ENCODE measurements at places on chromosomes 12 and 14.

DNA sequence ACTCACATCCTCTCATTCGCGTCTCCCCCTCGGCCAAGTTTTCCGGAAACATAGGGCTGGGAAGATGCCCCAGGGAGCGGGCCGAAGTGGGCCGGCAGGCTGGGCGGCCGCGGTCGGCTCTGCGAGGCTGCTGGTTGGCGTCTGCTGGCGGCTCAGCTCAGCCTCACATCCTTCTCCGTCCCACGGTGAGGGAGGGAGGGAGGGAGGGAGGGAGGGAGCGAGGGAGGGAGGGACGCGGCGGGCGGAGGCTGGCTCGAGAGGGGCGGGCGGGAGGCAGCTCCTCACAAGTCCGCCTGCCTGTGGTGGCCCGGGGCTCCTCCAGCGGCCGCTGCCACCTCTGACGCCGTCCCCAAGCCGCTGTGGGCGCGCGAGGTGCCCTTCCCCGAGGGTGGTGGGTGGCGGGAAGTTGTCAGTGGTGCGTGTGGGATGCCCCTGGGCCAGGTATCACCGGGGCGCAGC, 93.8 kb downstream of the RFLNA start:
- peak; percentile 47 for ATAC-seq

DNA sequence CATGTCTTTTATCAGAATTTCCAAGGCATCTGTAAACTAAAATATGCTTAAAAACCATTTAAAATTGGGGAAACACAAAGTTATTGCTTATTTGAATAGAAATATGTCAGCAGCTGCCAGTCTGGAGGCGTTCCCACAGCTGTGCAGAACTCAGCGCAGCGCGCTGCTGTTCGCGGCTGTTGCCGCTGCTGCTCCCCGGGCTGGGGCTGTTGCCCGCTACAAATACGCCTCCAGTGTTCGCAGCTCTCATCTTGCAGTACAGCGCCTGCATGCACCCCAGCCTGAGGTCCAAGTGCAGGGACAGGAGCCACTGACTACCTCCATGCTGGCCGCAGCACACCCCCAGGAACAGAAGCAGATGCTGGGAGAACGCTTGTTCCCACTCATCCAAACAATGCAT, 216.2 kb downstream of the SLC16A7 start:
- ATAC-seq: no peak

GRCh38 chr12:16524378-16524777, 81.6 kb downstream of the LMO3 start:
- no peak for ATAC-seq

DNA sequence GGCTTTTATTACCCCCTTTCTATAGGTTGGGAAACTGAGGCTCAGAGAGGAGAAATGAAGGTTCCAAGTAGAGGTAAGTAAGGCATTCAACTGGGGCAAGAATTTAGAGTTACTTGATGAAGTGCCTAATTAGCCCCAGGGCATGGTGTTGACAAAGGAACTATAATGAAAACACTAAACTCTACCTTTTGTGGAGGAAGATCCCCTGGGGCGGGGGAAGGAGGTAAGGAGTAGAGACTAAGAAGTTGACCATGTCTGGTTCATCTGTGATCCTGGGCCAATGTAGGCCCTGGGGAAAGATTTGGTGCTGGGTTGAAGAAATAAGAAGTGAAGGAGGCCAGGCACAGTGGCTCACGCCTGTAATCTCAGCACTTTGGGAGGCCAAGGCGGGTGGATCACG, 16.2 kb upstream of the COX6A1 start:
- no peak for ATAC-seq

- ATAC-seq: no peak
These were observed 20.3 kb downstream of the DCAF5 start for GRCh38 chr14:69132513-69133181.

DNA sequence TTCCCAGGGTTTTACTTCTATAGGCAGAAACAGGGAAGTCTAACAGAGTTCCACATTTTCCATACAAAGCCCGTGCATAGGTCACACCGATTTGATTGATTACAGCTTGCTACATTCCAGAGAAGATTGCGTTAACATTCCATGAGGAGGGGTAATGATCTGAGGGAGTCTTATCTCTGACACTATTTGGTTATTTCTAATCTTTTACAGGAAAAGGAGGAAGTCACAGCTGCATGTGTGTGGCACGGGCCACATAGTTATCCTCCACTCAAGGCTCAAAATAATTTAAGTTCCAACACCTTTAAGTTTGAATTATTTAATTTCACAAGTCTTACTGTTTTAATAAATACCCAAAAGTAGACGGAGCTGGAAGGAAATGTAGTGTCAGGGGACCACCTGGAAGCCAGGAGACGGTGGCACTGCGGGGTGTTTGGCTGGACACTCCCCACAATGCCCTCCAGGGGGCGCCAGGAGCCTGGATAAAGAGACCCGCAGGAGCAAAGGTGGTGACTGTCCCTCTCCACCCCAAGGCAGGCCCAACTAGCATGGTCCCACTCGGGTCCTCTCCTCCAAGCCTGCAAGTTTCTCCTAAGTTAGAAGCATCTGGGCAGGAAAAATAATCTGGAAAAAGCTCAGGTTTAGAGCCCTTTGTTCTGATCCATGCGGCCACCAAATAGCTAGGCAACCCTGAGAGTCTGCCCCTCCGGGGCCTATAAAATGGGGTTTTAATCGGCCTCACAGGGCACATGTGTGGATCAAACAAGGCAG, 20.2 kb downstream of the KRT8 start:
- peak; percentile 84 for ATAC-seq

- ATAC-seq: no peak
These were observed 12.1 kb downstream of the C14orf180 start for GRCh38 chr14:104591506-104592291.

GRCh38 chr14:32491416-32492016, 162.4 kb downstream of the AKAP6 start:
- no peak for ATAC-seq

- ATAC-seq: no peak
These were observed 888.1 kb downstream of the TMEM121 start for GRCh38 chr14:106414464-106414863.

DNA sequence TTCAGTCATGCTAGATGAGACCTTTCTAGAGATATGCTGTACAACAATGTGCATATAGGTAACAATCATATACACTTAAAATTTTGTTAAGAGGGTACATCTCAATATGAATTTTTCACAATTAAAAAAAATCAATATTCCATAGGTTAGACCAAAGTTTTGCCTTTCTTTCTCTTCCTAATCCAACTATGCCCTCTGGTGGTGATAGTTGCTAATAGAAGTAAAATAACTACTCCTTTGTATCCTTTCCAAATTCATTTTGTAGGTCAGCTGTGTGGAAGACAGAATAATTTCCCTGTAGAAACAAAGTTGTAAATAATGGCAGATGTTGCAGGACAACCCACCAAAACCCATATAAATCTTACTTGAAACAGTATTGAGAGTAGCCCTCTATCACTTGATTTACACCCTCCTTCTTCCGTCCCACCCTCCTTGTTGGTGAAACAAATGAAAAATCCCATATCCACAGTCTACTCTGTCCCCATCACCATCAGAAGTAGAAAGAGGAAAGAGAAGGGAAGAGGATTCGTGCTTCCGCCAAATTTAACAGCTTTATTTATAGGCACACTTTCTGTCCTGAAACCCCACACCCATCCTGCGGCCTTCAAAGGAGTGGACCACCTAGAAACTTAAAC, 34.2 kb upstream of the KICS2 start:
- ATAC-seq: no peak

- no peak for ATAC-seq
These were observed 1.8 kb upstream of the TMPRSS12 start for GRCh38 chr12:50840809-50841487.

- ATAC-seq: no peak
These were observed 30.6 kb upstream of the PTPRQ start for GRCh38 chr12:80413462-80413861.

DNA sequence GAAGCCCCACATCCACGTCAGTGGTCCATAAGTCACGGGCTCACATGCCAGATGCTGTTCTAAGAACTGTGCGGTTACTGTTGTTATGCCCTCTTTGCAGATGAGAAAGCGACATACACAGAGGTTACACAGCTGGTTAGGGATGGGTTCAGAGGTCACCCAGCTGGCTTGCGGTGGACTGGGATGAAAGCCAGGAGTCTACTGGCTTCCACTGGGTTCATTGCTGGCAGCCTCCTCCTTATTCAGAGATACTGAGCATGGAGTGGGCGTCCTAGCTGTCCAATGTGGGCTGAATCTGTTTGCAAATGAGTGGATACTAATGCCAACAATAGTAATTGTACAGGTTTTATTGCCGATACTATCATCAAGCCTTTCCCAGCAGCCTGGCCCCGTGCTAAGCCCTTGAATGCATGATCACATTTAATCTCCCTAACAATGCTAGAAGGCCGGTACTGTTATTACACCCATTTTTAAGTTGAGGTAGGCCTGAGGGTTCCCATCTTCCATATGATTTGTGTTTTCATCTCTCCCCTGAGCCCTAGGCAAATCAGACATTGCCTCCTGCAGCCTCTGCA, 129.1 kb downstream of the PLXNC1 start:
- ATAC-seq: no peak

GRCh38 chr14:101878822-101879528, 85.4 kb upstream of the DYNC1H1 start:
- no peak for ATAC-seq

DNA sequence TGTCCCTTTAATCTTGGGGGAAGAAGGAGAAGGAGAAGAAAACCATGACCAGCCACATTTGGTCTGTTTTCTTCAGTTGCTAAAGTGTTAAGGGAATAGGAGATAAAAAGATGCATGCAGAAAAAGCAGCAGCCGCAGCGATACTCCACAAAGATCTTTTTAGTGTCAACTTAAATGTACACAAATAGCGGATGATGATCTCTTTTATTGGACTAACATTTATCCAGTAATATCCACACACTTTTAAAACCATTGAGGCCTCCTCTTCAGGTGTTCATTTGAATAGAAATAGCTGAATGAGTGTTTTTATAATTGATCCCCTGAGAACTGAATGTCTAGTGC, 83.5 kb downstream of the PAPOLA start:
- ATAC-seq: no peak

DNA sequence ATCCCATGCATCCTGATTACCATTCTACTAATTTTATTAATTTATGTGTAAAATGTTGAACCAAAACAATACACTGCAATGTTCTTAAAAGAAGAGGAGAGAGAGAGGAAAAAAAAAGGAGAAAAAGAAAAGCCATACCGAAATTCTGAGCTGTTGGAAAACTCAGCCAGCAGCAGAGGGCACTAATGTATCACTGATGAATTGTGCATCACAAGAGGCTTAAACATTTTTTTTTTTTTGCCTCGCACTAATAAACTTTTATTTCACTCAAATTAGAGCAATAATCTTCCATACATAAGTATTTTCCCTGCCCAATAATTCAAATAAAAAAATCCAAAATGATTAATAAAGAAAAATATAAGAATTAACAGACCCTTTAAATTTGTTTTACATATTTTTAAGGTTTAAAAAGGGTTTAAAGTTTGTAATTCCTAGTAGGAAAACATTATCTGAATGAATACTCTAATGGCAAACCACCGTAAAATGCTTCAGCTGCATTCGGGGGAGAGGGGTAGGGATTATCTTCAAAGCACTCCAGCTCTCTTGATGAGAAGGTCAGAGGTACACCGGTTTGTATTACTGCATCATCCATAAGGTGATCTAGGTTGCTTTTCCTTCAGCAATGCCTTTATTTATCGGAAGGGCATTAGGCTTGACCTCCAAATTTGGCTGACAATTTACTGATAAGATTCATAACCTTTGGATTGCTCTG, 41.9 kb downstream of the ATP23 start:
- ATAC-seq: no peak

DNA sequence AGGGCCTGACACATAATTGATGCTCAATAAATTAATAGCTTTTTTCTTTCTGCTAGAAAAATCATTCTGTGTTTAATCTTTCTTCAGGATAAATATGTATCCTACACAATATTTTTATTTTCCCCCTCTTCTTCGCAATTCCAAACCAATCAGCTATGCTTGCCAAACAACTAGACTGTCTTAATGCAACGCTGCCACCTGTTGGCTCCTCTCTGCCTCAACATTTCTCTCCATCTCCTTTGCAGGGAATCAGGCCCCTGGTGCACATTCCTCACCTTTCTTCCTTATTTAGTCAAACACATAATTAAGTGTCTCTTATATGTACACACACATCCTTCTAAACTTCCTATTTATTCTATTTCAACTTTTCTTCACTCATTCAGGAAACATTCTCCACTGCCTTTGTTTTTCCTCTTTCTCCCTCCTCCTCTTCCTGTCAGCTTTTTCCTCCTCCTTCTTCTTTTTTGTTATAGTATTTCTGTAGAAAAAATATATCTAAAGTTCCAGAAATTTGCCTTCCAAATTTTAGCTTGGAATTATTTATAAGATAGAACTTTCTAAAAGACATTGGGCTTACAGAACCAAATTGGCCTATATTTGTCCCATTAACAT, 406.0 kb downstream of the PRKD1 start:
- ATAC-seq: no peak

DNA sequence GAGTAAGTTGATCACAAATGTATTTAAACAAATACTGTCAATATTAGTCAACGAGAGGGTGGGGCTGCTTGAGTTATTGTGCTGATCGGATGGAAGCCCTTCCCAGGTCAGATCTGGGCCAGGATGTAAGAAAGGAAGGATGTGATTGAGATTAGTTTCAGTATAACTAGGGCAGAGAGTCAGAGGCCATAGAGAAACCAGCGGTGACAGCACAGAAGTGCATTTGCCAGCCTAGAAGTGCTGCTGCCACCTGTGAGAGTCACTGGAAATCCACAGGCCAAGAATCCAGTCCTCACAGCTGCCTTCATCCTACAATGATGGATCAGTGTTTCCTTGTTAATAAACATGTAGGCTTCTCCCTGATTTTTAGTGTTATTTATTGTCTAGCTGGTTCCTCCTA, 9.8 kb upstream of the FERMT2 start:
- no peak for ATAC-seq

DNA sequence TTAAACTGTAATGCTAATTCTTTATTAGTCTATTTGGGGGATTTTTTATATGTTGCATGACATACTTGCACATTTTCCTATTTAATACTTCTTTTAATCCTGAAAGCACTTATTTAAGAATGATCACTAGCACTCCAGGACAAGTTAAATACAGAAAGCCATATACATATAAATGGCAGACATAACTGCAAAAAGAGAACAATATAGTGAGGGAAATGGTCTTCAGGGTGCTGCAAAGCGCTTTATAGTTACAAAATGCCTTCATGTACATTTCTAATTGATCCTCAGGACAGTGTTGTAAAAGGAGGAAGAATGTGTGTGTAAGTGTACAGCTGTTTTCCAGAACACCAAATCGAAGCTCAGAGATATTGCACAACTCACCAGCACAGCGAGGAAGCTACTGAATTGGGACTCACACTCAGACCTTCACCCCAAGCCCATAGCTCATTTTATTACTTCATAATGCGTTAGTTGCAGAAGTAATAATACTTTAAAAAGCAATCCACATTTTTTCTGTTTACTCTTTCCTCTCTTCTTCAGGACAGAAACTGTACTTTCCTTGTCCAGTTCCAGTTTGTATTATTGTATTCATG, 428.2 kb downstream of the RAD51B start:
- no peak for ATAC-seq

GRCh38 chr14:102655137-102655536, 62.7 kb downstream of the RCOR1 start:
- no peak for ATAC-seq

GRCh38 chr12:71208053-71208685, 50.4 kb upstream of the TSPAN8 start:
- ATAC-seq: no peak

All from stimulated activated memory B cell treated with anti-CD40 and anti-IgM and Interleukin-4, amounts not matched to agents 10 μg/mL and 1 μg/mL and 100 μg/mL, for 72 hours (primary cell).